CD4-positive, alpha-beta memory T cell (primary cell): ENCODE measurements at places on chromosomes 5 and 9. TPM values are rescaled to one million over a fixed set of nuclear protein-coding genes. Genes with fewer than 3 reads are reported as not detected.

Gene INSL4
- not detected for total RNA-seq

Gene PCDHAC2
- total RNA-seq: not detected

Gene SLC1A1
- 1.00 TPM for total RNA-seq

Gene SNCAIP
- total RNA-seq: not detected

Gene FGF1
- total RNA-seq: not detected

Gene PCDHB13
- total RNA-seq: 0.09 TPM

Gene GKAP1
- 12.2 TPM for total RNA-seq

Gene TOR2A
- 14.3 TPM for total RNA-seq

Gene SLC6A19
- not detected for total RNA-seq

Gene HTR1A
- total RNA-seq: not detected

Gene CDH18
- not detected for total RNA-seq

Gene MARCHF3
- 3.3 TPM for total RNA-seq

Gene SLC36A2
- not detected for total RNA-seq

Gene LRRC26
- not detected for total RNA-seq

Gene ANP32B
- total RNA-seq: 164 TPM

Gene MARCOL
- total RNA-seq: not detected

Gene CDH6
- total RNA-seq: not detected

Gene HTR4
- total RNA-seq: not detected

Gene GLRA1
- not detected for total RNA-seq

Gene SPATA31E1
- not detected for total RNA-seq

Gene TAS2R1
- not detected for total RNA-seq

Gene FAM163B
- not detected for total RNA-seq

Gene PRLR
- total RNA-seq: not detected

Gene GCNT4
- total RNA-seq: 30.8 TPM

Gene RNF180
- not detected for total RNA-seq

Gene CMBL
- total RNA-seq: 1.5 TPM

Gene SKP2
- total RNA-seq: 23.9 TPM

Gene PCDHB16
- total RNA-seq: not detected

Gene NRARP
- total RNA-seq: 0.25 TPM

Gene LHFPL2
- 2.7 TPM for total RNA-seq

Gene C5orf52
- total RNA-seq: not detected

Gene BTNL9
- not detected for total RNA-seq

Gene PCDHA11
- total RNA-seq: not detected

Gene TAF11L10
- total RNA-seq: not detected

Gene SPATA31C1
- total RNA-seq: not detected

Gene MSX2
- 0.30 TPM for total RNA-seq

Gene PRDM9
- total RNA-seq: not detected

Gene WWC1
- total RNA-seq: 2.0 TPM

Gene DDX4
- not detected for total RNA-seq

Gene PCDHGB4
- 0.19 TPM for total RNA-seq

Gene SYNPO
- total RNA-seq: 0.06 TPM

Gene HMCN2
- not detected for total RNA-seq
